ENCODE measurements at places on chromosomes 4 and X. TPM values are rescaled to one million over a fixed set of nuclear protein-coding genes. Genes with fewer than 3 reads are reported as not detected.
A peak's percentile ranks its signal among the peaks of the same experiment; 100 is the strongest.

- DNase-seq = no peak
Observed at GRCh38 chr4:108013327-108013726, 23.6 kb downstream of the HADH start.

DNA sequence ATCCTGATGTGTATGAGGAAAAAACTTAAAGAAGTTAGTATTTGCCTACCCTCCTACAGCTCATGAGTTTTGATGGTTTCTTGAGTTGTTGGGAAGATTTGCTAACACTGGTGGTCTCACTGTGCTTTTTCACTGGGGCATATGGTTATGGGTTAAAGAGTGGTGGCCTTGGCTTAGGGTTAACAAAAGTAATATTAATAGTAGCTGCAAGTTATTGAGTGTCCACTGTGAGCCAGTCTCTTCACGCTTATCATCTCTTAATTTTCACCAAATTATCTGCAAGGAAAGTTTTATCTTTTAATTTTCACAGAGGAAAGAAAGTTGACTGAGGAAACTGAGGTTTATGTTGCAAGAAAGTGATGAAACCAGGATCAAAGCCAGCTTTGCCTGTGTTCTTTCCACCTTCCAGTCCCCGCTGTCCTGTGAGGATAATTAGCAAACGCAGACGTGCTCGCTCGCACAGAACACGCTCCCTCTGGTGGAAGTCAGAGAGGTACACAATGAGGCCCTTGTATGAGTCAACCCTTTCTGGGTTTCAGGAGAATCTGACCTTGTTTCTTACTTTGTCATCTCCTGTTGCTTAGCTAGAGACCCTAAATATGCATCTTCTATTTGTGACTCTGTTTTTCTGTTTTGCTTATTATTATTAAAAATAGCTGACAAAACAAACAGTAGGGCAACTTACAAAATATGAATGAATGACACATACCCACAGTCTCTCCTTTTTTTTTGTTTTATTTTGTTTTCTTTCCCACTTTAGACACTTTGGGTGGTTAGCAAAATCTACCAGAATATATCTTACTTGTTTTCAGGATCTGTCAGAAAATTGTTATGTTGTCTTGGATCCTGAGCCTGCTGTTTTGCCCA, 94.3 kb downstream of the DDIT4L start:
- peak; percentile 68 for DNase-seq

GRCh38 chr4:149306537-149306936, 509.1 kb downstream of the IQCM start:
- no peak for DNase-seq

- no peak for DNase-seq
Observed at GRCh38 chrX:17520016-17520615, 145.1 kb downstream of the NHS start.

DNA sequence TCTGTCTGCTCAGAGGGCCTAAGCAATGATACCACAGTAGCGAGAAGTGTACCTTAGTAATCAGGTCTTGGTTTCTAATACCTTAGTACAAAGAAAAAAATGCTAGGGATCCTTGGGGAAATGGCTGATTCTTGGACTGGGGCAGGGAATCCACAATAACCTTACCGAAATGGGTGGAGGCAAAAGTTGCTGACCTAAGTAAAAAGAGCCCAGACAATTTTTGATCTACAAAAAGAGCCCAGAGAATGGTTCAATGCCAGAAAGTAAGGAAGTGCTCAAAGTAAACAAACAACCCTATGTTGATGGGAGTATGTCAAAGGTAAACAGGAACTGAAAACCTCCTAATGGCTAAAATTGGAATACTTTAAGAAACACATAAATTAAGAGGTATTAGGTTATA, 130.1 kb upstream of the MAGEB18 start:
- DNase-seq = no peak

DNA sequence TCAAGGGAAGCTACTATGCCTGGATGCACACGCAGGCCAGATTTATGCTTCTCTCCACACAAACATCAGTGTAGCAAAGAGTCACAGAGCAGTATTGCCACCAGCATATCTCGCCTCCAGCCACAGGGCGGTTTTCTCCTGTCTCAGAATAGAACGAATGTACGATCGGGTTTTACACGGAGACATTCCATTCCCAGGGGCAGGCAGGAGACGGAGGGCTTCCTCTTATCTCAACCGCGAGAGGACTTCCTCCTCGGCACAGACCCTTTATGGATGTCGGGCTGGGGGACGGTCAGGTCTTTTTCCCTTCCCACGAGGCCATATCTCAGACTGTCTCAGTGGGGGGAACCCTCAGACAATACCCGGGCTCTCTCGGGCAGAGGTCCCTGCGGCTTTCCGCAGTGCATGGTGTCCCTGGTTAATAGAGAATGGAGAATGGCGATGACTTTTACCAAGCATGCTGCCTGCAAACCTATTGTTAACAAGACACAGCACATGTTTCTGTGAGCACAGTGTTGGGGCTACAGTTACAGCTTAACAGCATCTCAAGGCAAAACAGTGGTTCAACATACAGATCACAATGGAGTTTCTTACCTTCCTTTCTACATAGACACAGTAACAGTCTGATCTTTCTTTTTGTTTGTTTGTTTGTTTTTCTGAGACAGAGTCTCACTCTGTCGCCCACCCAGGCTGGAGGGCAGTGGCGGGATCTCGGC, 24.1 kb downstream of the CSF2RA start:
- DNase-seq = no peak

DNA sequence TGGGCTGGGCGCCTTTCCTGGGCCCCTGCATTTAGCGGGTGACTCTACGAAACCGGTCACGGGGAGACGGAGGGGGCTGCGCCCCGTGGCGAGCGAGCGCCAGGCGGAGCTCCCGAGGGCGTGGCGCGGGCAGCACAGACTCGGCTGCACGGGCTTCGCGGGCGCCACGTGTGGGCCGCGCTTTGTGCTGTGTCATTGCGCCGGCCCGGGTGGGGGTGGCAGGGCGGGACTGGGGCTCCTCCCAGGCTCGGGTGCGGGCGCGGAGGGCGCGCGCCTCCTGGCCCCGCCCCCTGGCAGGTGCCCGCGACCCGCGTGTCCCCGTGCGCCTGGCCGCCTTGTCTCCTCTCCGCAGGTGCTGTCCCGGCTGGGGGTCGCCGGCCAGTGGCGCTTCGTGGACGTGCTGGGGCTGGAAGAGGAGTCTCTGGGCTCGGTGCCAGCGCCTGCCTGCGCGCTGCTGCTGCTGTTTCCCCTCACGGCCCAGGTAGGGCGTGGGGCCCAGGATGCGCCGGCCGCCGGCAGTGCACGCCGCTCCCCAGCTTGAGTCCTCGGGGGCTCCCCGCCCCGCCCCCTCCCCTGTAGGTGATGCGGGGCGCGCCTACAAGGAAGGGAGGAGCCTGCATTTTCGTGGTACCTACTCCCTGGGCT, 651 bp downstream of the UCHL1 start:
- no peak for DNase-seq

GRCh38 chr4:14528918-14529317, 473.4 kb upstream of the CPEB2 start:
- DNase-seq = no peak

DNA sequence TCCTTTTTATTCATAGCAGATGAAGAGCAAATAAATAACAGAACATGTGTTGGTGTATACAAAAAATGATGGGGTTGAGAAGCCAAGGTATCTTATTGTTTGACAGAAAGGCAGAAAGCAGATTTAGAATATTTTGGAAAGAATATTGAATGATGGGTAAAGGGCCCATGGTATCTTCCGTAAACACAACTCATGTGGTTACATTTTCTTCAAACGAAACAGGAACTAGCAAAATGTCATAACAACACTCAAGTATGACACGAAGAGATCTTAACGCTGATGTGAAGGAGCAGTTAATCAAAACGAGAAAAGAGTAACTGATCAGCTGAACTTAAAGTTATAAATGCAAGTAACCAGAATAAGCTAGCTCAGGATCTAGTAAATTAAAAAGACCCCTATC, 195.7 kb upstream of the GK2 start:
- no peak for DNase-seq

GRCh38 chr4:149912000-149912399, 96.4 kb upstream of the IQCM start:
- DNase-seq = no peak

DNA sequence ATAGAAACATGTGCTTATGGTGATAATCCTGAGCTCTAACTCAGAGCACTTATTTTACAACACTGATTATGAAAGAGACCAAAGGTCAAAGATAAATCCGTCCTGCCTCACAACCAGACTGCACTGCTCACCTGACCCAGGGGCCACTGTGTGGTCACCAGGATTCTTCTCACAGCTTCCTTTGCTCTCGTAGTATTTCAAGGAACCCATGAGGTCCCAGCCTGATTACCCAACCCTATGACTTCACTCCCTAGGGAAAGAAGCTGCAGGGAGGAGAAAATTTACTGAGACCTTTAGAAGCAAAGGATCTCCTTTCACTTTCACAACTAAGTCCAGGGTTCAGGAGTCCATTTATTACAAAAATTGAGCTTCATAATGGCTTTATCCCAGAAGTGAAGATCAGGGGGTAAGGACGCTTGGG, 9.6 kb downstream of the SLC25A5 start:
- DNase-seq = peak; percentile 69

- no peak for DNase-seq
Observed at GRCh38 chrX:107677909-107678308, 49.6 kb downstream of the PRPS1 start.

GRCh38 chrX:45266456-45266855, 65.8 kb upstream of the DIPK2B start:
- no peak for DNase-seq

- DNase-seq = peak; percentile 84
Observed at GRCh38 chr4:37666625-37667071, 19.5 kb downstream of the RELL1 start.

DNA sequence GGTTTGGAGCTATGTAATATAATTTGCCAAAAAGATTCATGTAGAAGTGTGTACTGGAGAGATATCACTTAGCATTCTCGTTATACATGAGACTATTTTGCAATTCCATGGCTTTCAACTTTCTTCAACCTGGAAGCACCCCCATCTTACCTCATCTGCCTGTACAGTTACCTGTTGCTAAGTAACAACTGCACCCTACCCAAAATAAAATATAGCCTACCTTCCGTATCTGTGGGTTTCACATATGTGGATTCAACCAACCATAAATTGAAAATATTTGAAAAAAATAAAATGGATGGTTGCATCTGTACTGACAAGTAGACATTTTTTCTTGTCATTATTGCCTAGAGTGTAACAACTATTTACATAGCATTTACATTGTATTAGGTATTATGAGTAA, 278.3 kb downstream of the PPP1R2C start:
- DNase-seq = no peak

- DNase-seq = no peak
Observed at GRCh38 chr4:115720611-115721010, 607.2 kb upstream of the NDST4 start.

- no peak for DNase-seq
Observed at GRCh38 chr4:96343836-96344235, 503.9 kb downstream of the PDHA2 start.

DNA sequence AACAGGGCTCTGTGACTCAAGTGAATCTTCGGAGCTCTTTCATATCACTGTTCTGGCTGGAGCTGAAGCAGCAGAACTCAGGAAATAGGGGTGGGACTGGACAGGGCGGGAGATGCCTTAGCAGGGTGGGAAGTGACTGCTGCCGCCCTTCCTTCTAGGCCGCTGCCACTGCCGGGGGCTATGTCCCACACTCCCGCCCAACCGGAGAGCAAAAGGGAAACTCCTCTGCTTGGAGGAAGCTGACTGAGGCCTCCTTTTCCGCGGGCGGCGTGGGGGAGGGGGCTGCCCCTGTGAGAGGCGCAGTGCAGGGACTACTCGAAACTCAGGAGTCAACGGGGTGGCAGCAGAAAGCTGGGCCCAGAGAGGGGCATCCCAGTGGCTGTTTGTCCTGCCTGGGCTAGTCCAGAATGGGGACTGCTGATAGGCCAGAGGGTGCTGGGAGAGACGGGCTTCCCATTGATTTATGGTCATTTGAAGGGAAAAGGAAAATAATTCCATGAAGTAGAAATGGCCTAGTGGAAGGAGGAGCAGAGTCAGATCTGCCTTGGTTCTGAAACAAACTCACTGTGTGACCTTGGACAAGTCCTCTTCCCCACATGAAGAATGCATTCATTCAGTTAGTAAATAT, 36.9 kb downstream of the STARD8 start:
- DNase-seq = peak; percentile 67

DNA sequence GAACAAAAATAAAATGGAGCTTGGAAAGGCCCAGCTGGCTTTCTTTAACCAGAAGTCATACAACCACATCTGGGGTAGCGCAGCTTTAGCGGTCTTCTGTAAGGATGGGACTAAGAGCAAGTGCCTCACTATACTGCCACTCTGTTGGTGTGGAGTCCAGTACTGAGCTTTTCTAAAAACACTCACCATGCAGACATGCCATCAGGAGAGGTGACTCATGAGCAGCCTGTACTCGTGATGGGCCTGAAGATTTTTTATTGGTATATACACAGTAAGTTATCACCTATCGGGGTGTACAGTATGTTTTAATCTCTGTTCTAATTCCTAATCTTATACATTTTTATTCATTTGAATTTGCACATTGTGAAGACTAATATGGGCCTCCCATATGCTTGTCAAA, 9.6 kb downstream of the PPP3CA start:
- DNase-seq = no peak

GRCh38 chrX:139875841-139876240, 57.0 kb downstream of the ATP11C start:
- no peak for DNase-seq

GRCh38 chrX:123869488-123869887, 9.6 kb downstream of the XIAP start:
- no peak for DNase-seq

DNA sequence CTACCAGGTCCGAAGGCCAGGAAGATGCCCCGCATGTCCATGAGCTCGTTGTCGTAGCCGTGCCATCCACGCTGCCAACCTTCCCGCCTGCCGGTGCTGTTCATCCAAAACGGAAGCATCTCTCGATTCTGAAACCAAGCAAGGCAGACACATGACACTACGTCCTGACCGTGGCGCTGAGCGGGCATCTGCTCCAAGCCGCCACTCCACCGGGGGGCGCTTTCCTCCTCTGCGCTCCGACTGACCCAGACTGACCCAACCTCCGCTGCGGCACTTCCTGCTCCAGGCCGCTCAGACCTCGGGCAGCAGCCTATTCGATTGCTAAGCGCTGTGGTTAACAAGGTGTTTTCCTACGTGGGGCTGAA, 120.5 kb downstream of the ENPP6 start:
- DNase-seq = peak; percentile 39

- no peak for DNase-seq
Observed at GRCh38 chr4:7892212-7893019, 47.2 kb downstream of the AFAP1 start.

EREG gene
- total RNA-seq = 0.94 TPM

SLBP gene
- total RNA-seq = 33.0 TPM

TASL gene
- total RNA-seq = 2.0 TPM

DUX4 gene
- total RNA-seq = not detected

TMEM271 gene
- total RNA-seq = not detected

RPA4 gene
- total RNA-seq = 0.77 TPM

CHRNA9 gene
- total RNA-seq = not detected

FGFBP1 gene
- total RNA-seq = 14.4 TPM

WAS gene
- 33.5 TPM for total RNA-seq

SLIT2 gene
- total RNA-seq = 47.2 TPM

RASGEF1B gene
- total RNA-seq = 78.6 TPM

SYTL4 gene
- 14.0 TPM for total RNA-seq

EVC2 gene
- total RNA-seq = 3.2 TPM

FHDC1 gene
- 25.4 TPM for total RNA-seq
